ENCODE measurements at places on chromosomes 7 and 10.

DNA sequence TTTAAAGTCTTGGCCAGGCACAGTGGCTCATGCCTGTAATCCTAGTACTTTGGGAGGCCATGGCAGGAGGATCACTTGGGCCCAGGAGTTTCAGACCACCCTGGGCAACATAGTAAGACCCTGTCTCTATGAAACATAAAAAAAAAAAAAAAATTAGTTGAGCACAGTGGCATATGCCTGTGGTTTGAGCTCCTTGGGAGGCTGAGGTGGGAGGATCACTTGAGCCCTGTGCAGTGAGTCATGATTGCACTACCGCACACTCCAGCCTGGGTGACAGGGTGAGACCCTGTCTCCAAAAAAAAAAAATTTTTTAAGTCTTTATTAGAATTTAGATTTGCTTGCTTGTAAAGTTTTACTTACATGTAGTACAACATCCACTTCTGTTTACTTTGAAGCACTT lies 14.0 kb downstream of the WNT2 start:
- no peak for DNase-seq

DNA sequence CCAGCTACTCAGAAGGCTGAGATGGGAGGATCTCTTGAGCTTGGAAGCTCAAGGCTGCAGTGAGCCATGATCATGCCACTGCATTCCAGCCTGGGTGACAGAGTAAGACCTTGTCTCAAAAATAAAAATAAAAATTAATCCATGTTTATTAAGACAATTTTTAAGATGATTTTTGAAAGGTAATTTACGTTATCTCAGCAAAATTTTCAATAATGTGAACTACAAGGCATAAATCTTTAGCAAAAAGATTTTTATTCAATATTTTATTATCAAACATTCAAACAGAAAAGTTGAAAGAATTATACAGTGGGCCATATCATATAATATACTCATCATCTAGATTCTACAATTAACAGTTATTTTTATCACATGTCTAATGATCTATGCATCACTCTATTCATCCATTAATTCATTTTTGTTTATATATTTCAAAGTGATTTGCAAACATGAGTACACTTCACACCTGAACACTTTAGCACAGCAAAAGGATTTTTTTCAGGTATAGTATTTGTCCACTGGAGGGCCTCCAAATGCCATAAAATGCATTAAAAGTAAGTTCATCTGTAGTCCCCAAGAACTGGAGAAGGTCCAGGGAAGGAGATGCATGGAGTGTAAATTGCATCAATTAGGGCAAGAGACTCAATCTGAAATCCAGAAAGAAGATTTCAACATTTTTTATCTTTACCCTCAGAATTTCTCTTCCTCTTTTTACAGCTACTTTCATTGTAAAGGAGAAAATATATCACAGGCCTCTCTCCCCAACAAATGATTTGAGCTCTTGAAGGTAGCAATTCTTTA lies 38.6 kb upstream of the RSBN1L start:
- no peak for DNase-seq

- DNase-seq, result no peak
These were observed 126.1 kb downstream of the PLXNA4 start for GRCh38 chr7:132450188-132450587.

GRCh38 chr10:14334771-14335170 lies 4.0 kb upstream of the FRMD4A start:
- DNase-seq, result no peak

DNA sequence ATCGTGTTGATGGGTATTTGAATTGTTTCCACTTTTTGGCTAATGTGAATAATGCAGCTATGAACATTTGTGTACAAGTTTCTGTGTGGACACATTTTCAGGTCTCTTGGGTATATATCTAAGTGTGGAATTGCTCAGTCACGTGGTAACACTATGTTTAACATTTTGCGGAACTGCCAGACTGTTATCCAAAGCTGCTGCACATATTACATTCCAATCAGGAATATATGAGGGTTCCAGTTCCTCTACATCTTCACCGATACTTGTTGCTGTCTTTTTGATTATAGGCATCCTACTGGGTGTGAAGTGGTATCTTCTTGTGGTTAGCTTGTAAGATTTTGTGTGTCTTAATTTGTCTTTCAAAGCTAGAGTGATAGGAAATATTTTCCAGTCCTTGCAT lies 6.8 kb downstream of the PTPN12 start:
- no peak for DNase-seq

DNA sequence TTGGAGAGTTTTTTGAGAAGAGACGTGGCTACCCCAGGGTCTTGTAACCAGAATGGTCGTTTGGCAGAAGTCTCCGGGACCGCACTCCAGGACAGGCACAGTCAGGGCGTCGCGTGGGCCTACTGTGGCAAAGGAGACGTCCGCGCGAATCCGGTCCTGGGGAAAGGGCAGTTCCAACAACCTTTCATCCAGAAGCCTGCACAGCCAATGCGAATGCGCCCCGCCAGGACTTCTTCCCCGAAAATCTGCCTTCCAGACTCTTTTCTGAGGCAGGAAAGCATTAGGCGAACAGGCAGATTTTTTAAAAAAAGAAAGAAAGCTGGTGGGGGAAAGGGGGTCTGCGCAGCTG lies 2.0 kb downstream of the HPSE2 start:
- no peak for DNase-seq

- peak; percentile 67 for DNase-seq
These were observed 128.6 kb downstream of the CCNY start for GRCh38 chr10:35464825-35465456.

- DNase-seq, result no peak
These were observed 4.8 kb downstream of the FSCN3 start for GRCh38 chr7:127598318-127598717.

DNA sequence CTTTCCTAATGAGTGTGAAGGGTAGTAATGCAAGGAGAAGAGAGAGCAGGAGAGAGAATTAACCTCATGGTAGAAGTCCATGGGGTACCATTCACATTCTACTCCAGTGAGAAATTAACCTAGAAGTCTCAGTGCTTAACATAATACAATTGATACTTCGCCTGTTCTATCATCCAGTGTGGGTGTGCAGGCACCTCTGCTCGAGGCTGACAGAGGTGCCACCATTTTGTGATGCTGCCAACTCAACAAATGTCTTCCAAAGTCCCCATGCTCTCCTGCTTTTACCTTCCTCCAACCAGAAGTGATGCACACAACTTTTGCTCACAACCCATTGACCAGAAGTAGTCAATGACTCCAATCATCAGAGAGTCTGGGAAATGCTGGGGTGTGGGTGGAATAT lies 118.3 kb upstream of the LAMB4 start:
- no peak for DNase-seq

- DNase-seq, result peak; percentile 14
These were observed 18.0 kb downstream of the RNLS start for GRCh38 chr10:88565072-88565471.

GRCh38 chr7:43905956-43906330 lies 453 bp downstream of the URGCP start:
- no peak for DNase-seq

DNA sequence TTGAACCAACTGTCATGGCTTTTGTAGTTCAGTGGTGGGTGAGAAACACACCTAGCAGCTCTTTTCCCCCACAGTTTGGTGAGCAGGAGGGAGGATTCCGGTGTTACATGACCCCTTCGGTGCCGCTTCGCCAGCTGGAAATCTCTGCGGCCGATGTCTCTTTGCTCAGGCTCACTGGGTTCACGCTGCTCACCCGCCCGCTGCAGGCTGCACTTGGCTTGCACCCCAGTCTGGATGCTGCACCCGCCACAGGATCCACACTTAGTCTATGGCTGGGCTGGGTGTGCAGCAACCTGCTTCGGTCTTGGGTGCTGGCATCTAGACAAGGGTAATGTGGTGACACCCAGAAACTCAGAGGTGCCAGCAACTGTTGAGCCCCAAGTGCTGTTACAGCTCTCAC lies 191.8 kb downstream of the PON1 start:
- no peak for DNase-seq

GRCh38 chr7:78499283-78499682 lies 700.7 kb downstream of the PHTF2 start:
- no peak for DNase-seq

DNA sequence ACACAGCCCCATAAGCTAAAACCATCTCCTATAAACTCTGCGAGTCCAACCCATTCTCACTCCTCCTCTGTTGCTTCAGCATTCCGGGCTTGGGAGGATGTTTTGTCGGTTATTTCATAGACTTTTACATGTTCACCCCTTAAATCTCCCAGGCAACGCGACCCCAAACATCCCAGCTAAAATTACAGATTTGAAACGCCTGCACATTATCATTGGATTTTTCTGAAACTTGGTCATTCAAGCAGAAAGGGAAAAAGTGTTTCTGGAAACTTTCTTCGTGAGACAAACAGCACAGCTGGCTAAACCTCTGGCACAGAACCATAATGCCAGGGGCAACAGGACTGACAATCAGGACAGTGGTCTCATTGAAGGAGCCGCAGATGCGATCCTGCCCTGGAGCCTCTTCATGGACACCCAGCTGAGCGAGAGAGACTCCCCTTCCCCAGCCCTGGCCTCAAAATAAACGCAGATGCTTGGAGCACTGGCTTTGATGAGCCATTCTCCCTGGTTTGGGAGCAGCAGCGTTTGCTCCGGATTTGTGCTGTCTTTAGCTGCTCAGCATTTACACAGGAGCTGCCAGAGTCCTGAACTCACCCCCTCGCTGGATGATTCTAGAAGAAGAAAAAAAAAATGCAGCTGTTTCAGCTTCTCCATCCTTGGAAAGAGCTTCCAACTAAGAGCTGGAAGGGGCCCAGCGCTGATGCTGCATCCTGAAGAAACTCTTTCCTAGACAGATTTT lies 30.1 kb downstream of the AFAP1L2 start:
- DNase-seq, result no peak

GRCh38 chr7:22942191-22942590 lies 71.7 kb downstream of the HYCC1 start:
- no peak for DNase-seq

DNA sequence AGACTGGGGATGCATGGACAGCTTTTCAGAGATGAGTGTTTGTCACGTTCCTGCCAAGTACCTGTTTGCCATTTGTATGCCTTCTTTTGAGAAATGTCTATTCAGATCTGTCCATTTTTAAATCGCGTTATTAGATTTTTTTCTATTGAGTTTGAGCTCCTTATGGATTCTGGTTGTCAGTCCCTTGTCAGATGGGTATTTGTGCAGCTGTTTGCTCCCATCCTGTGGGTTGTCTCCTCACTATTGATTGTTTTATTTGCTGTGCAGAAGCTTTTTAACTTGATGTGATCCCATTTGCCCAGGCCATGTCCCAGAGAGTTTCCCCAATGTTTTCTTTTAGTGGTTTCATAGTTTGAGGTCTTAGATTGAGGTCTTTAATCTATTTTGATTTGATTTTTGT lies 5.5 kb upstream of the PRKAR1B start:
- no peak for DNase-seq

GRCh38 chr7:102417105-102417504 lies 16.3 kb upstream of the ORAI2 start:
- no peak for DNase-seq
